Adrenal gland (tissue), 19 donors: ENCODE measurements at places on chromosomes 2 and 18. TPM values are rescaled to one million over a fixed set of nuclear protein-coding genes. Genes with fewer than 3 reads are reported as not detected.

Gene DCDC2C
- 0.30 TPM for total RNA-seq

GRCh38 chr2:128726236-128726635 is 407.6 kb upstream of the HS6ST1 start:
- no peaks in the 10 kb centered on the region for H3K36me3 ChIP-seq
- no peak overlapping the region for H3K27ac ChIP-seq
- no peak for DNase-seq
- no peak overlapping the region for H3K4me3 ChIP-seq

DNA sequence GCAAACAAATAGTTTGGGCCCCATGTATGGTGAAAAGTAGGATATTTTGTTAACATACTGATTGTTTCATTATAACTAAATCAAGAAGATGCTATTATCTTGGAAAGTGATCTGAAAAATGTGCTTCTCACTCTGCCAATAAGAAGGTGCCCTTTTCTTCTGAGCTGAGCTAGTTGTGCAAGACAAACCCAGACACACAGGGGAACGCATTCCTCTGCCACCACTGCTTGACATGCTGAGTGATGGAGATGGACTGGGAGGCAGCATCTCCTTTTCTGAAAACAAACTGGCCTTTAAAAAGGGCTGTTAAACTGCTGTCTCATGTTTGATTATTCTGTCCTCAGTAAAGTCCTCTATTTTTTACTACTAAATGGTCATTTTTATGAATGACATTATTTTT is 1989.9 kb upstream of the CELF4 start:
- H3K4me3 ChIP-seq, result no peak overlapping the region
- no peak overlapping the region for H3K27ac ChIP-seq
- no peaks in the 10 kb centered on the region for H3K36me3 ChIP-seq
- no peaks in the 10 kb centered on the region for H3K4me1 ChIP-seq
- no peaks in the 10 kb centered on the region for H3K27me3 ChIP-seq

DNA sequence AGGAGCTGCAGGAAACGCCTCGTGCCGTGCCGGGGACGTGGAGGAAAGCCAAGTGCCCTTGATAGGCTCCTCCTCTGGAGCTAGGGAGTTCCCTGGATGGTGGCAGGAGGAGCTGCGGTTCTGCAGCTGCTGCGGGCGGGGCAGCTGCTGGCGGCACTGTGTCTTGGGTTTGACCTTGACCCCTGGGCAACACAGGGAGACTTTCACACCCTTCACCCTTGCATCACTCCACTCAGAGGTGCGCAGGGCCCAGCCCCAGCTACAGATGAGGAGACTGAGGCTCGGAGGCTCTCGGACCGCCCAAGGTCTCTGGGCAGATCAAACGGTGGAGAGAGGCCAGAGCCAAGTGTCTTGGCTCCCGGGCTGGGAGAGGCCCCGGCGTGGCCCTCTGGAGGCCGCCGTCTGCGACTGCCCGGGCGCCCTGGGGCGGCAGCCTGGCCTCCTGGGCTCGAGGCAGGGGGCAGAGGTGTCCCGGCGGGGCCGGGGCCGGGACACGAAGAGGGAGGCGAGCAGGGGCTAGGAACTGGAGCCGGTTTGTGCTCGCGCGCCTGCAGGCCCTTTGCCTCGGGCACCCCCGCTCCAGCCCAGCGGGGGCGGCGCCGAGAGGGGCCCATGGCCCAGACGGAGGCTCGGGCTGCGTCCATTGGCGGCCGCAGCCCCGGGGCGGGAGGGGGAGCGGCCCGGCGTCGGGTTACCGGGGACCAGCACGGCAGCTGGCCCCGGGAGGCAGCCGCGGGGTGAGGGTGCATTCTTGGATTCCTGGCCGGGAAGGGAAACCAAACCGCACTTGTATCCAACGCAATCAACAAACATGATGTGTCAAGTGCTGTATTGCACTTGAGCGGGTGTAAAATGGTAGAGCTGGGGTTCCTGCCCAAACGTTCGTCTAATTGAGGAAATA is 129.6 kb upstream of the SLC1A4 start:
- H3K36me3 ChIP-seq, result no peaks in the 10 kb centered on the region
- peak; percentile 95 for DNase-seq
- H3K4me1 ChIP-seq, result peaks cover 35% of the 10 kb centered on the region

DNA sequence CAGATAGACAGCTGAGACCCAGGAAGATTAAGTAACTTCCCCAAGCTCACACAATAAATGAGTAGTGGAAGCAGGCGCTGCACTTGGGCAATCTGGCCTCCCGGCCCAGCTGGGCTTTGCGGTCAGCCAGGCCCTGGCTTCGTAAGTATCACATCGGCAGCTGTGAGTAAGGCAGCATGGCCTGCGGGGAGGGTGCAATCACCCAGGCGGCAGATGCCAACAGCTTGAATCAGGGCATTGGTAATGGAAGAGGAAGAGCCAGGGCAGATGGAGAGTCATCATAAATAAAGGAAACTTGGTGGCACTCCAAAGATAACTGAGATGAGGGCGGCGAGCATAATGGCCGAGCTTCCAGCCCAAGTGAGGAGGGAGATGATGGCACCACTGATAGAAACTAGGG is 217.9 kb upstream of the PID1 start:
- no peak for DNase-seq
- H3K27ac ChIP-seq, result no peak overlapping the region
- H3K27me3 ChIP-seq, result no peaks in the 10 kb centered on the region
- H3K4me3 ChIP-seq, result no peak overlapping the region
- H3K4me1 ChIP-seq, result no peaks in the 10 kb centered on the region
